ENCODE measurements at places on chromosomes 7 and 10.

DNA sequence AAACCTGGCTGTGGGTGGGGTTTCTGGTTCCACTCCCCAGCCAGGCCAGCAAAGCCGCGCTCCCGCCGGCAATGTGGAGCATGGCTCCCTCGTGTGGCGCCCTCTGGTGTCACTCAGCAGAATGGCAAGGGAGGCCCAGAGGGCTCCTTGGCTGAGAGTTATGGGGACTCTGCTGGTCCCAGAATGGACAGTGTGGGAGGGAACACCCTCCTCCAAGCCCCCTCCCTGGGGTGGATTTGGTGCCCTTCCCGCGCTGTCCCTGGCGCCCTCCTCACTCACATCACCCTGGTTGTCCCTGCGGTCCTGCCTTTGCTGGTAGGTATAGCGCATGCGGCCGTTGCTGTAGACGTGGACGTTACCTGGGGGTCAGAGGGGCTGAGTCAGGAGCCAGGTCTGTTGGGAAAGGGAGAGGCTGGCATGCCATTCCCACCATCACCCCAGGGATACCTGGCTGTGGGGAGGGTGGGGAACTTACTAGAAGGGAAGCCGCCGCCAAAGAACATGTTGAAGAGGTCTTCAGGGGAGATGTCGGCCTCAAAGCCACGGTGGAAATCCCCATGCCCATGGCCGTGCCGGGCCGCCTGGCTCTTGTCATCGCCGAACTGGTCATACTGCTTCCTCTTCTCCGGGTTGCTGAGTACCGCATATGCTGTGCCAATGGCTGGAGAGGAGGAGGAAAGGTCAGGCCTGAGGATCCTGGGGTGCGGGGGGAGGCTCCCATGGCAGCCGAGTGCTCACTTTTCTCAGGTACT, 14.0 kb downstream of the DNAJB12 start:
- no peak for DNase-seq

DNA sequence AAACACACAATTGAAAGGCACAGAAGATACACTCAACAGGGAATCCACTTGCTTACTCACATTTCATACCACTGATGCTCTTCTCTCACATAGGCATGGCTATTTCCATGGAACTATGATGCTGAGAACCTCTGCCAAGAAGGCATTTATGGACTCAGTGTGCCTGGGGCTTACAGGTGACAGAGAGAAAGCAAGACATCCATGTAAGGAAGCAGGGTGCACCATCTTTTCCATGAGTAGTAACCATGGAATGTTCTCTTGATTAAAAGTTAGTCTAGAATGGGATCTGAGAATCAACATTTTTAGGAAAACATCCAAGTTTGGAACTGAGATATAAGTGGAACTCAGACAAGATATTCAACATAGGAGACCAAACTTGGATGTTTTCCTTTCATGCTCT, 52.5 kb upstream of the MACC1 start:
- DNase-seq: no peak

GRCh38 chr7:13017881-13018280, 330.4 kb downstream of the ARL4A start:
- DNase-seq: no peak

- DNase-seq: no peak
These were observed 66.8 kb downstream of the MKI67 start for GRCh38 chr10:128059266-128059981.

- DNase-seq: no peak
These were observed 95.2 kb downstream of the VPS41 start for GRCh38 chr7:38813768-38814167.

GRCh38 chr10:70579234-70580002, 23.1 kb downstream of the PRF1 start:
- DNase-seq: no peak

- DNase-seq: no peak
These were observed 569.5 kb downstream of the SORCS3 start for GRCh38 chr10:105210546-105210945.

GRCh38 chr7:78900806-78901205, 552.7 kb downstream of the MAGI2 start:
- no peak for DNase-seq

Measured in muscle of back (tissue), 13 donors.